Caki2 (cell line): ENCODE measurements at places on chromosomes 11 and 22. TPM values are rescaled to one million over a fixed set of nuclear protein-coding genes. Genes with fewer than 3 reads are reported as not detected.

The KDM4D gene
- total RNA-seq = 0.30 and 4.1 TPM in 2 replicates

The IL18BP gene
- total RNA-seq = 1.0 and 4.3 TPM in 2 replicates

The BATF2 gene
- 2.3 TPM in 1 of 2 replicates, not detected in the other for total RNA-seq

The SLC6A5 gene
- total RNA-seq = not detected in 2 replicates

The GNG3 gene
- not detected in 2 replicates for total RNA-seq

The HPS4 gene
- 43.8 and 87.4 TPM in 2 replicates for total RNA-seq

The MS4A12 gene
- total RNA-seq = not detected in 2 replicates

The OR56A1 gene
- not detected in 2 replicates for total RNA-seq

- DNase-seq = no peak
Measured at GRCh38 chr22:40638261-40638660, 1.7 kb upstream of the MRTFA start.

- no peak for DNase-seq
Measured at GRCh38 chr22:30370641-30371230, 13.9 kb downstream of the CCDC157 start.

GRCh38 chr11:76598426-76598839 lies 72.1 kb downstream of the LRRC32 start:
- no peak for DNase-seq

- DNase-seq = no peak
Measured at GRCh38 chr11:38598418-38598817, 2000.4 kb upstream of the RAG2 start.

GRCh38 chr11:9884601-9885000 lies 220.7 kb downstream of the SWAP70 start:
- no peak for DNase-seq

GRCh38 chr11:128045094-128045725 lies 542.1 kb downstream of the ETS1 start:
- DNase-seq = no peak

DNA sequence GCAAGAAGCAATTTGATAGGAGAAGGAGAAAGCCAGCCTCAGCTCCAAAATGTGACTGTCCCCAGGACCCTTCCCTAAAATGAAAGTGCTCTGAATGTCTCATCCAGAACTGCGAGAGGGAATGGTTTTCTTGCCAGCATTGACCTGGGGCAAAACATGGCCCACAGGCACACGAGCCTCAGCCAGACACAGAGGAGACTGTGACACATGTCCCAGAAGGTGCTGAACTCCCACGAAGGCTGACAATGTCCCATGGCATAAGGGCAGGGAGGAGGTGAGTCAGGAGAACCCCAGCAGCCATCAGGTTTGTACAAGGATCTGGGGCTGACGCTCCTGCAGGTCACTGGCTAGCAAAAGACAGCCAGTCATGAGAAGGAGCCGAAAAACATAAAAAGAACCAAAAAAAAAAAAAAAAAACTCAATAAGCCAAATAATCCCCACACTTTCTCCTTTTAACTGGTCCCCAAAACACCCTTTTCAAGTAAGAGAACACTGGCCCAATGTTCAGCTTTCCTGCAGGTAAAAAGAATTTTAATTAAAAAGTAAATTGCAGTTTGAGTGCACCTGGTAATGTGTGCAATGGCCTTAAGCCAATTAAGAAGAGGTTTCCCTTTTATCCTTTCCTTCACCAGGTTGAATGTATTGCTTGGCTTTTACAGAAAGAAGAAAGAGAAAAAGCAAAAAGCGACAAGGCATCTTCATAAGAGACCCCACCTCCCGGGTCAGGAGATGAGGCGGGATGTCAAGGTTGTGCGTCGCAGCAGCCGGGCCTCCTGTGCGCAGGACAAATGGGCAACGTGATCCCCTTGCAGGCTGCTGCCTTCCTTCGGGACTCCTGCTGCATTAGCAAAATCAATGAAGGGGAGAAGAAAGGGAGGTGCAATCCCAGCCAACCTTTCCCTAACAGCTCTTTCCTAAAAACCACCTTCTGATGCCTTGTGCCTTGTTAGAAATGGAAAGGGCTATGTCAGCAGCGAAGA lies 43.6 kb downstream of the GALNT18 start:
- no peak for DNase-seq

- DNase-seq = peak; percentile 31
Measured at GRCh38 chr22:46193898-46194310, 43.6 kb downstream of the PPARA start.

DNA sequence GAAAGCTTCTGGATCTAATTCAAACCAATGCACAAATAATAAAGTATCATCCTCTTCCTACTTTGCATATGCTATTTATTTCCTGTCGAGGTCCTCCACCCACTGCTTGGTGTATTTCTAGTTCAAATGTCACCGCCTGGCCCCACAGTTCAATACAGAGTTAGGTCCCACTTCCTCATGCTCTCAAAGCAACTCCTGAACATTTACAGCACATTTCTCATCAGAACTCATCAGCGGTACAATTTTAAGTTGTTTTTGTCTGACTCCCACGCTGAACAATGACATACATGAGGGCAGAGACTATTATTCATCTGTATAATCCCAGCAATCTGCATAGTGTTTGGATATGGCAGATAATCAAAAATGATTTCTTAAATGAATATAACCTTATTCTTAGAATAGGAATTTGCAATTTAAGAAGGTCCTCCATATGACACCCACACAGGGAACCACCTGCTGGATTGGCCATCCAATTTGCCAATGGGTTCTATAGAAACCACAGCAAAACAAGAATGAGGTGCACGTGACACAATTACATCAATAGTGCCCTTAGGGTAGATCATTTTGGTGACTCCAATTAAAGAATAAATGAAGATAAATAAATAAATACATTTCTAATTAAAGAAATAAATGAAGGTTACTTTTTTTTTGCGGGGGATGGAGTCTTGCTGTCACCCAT lies 54.2 kb downstream of the SLC25A17 start:
- no peak for DNase-seq

- DNase-seq = peak; percentile 55
Measured at GRCh38 chr11:75280227-75280701, 39.7 kb downstream of the TPBGL start.

- DNase-seq = no peak
Measured at GRCh38 chr11:8826139-8826786, 84.7 kb upstream of the AKIP1 start.

DNA sequence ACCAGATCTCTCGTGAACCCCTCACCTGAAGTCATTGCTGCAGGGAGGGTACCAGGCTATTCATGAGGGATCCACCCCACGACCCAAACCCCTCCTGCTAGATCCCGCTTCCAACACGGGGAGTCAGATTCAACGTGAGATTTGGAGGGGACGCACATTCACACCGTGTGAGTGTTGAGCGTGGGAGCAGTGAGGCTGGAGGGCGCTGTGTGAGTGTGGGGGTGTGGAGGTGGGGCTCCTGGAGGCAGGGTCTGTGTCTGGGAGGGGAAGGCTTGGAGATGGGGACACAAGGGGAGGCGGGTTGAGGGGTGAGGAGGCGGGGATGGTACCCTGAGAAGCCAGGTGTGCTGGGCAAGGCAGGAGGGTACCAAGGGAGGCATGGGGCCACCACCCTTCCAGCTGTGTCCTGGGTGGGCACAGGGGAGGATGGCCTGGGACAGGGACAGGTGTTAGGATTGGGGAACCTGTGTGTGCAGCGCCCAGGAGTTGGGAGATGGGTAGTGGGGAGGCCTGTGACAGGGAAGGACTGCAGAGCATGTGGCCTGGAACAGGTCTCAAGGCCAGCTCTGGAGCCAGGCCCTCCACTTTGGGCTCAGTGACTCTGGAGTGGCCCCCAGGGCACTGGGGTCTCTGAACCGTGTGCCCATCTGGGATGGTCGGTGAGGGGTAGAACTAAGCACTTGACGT lies 13.6 kb downstream of the TPCN2 start:
- no peak for DNase-seq
